Amniotic stem cell (primary cell): ENCODE measurements at places on chromosomes 2 and 18.
A peak's percentile ranks its signal among the peaks of the same experiment; 100 is the strongest.

- no peak for DNase-seq
Measured at GRCh38 chr2:215825707-215826106, 187.6 kb downstream of the MREG start.

- no peak for DNase-seq
Measured at GRCh38 chr2:180690611-180691010, 289.8 kb upstream of the UBE2E3 start.

DNA sequence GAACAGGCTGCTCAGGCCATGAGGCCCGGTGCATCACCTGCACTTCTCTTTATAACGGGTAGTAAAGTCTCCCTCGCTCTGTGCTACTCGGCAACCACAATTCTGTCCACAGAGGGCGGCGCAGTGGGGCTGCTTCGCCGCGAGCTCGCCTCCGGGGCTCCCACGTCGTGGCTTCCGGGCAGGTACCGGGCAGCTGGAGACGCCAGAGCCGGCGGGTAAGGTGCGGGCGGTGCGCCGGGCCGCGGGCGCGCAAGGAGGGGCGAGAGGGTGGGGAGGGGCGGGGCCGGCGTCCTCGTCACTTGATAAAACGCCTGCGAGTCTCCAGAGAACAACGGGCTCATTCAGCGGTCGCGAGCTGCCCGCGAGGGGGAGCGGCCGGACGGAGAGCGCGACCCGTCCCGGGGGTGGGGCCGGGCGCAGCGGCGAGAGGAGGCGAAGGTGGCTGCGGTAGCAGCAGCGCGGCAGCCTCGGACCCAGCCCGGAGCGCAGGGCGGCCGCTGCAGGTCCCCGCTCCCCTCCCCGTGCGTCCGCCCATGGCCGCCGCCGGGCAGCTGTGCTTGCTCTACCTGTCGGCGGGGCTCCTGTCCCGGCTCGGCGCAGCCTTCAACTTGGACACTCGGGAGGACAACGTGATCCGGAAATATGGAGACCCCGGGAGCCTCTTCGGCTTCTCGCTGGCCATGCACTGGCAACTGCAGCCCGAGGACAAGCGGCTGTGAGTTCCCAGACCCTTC is at the start of gene ITGA6:
Gene ITGA6, plus strand, starts transcription at position 331 of the 734 bp plus-strand sequence.
- DNase-seq: peak; percentile 58

DNA sequence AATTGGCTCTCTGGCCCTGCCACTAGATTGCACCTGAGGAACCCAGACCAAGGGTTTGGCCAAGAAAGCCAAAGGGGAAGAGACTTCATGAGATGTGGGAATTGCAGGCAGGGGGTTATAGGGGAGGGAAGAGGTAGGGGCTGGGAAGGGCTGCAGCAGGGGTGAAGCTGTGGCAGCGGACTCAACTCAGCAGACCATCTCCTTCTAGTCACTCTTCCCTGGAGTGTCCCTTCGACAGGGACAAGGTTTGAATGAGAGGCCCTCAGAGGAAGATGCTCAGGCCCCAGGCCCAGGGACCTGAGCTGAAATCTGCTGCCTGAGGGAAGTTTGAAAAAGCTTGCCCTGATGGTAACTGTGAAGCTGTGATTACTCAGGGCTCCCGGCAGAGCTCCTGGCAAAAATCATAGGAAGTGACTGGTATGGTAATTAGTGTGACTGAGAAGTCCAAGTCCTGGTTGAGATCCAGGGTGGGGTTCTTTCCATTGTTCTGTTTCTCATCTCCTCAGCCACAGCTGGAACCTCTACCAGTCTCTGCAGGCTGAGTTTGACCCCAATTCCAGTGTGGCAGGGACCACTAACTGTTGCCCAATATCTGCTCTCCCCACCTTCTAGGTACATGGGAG is 300.9 kb downstream of the CYP26B1 start:
- DNase-seq: no peak

GRCh38 chr18:2180586-2180985 is 390.7 kb downstream of the METTL4 start:
- no peak for DNase-seq

DNA sequence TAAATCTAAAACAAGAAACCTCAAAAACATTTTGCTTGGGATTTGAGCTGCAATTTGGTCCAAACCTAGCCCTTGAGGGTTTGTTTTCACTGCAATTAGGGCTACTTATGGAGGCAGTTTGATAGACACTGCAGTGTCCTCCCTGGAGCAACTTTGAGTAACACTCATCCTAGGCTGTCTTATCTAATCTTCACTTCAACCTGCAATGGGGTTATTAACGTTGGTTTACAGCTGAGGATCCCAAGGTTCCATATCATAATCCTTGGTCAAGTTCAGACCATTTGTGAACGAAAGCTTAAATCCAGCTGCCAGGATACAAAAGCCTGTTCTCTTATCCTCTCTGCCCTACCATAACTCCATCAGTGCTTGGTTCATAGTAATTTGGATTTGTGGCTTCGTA is 2.5 kb downstream of the ANXA4 start:
- no peak for DNase-seq

DNA sequence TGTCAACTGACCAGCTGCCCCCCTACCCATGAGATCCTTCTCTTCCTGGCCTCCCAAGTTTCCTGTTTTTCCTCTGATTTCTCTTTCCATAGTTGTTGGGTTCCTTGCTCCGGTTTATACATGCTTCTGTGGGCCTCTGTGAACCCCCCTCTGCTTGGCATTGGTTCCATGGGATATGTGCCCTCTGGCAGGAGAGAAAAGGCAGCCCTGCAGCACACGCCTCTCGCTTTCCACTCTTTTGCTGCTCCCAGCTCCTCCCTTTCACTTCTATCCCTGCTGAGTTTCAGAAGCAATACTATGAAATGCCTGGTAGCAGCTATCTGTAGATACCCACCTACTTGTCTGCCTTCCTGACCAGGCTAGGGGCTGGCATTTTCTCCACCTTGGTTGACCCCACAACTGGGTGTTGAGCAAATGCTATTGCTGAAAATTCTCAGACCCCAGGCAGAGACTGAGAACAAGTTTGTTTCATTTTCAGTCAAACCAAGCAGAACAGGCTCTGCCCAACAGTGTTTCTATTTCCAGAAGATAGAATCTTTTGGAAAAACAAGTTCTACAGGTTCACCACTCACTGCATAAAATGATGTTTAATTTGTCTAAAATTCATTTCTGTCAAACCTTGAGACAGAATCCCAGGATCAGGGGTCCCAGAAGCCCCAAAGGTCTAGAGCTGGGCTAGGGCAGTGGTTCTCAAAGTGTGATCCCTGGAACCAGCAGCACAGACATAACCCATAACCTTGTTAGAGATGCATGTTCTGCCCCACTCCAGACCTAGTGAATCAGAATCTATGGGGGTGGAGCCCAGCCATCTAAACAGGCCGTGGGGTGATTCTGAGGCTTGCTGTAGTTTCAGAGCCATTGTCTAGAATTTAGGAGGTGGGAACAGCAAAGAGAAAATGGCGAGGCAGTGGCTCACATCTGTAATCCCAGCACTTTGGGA is 13.4 kb downstream of the CAPG start:
- no peak for DNase-seq

- no peak for DNase-seq
Measured at GRCh38 chr2:198452327-198452726, 647.9 kb downstream of the PLCL1 start.

DNA sequence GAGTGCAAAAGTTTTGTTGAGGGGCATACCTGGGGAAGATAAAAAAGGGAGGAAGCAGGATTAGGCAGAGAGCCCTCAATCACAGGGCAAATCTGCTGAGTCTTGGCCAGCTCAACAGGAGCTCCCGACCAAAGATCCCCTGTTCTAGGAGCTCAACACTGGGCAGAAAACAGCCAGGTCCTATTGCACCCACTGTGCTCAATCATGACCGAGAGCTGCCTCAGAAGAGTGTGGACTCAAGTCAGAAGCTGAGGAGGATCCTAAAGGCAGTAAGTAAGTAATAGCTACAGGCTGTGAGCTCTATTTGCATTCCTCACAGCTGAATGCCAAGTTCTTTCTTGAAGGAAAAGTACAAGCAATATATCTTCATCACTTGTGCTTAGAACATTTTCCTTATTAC is 334.4 kb upstream of the NRP2 start:
- no peak for DNase-seq

DNA sequence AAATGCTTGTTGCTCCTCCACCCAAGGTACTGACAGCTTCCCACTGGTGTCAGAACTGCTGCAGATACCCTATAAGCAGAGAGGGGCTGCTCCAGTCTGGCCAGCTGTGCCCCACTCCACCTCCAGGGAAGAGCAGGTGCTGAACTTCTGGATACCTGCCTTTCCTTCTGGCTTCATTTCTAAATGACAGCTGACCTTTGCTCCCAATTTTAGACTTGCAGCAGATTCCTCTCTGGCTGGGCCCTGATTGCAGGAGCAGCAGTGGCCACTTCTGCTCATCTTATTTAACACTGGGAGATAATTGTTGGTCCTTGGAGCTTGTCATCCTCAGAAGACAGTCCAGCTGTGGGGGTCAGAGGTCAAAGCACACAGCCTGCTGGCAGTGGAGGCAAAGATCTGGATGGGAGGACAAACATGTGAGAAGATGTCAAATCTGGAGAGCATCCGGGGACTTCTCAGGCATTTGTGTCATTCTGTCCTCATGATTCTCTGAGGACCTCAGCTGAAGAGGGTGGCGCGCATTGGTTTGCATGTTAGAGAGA is 38.9 kb downstream of the SETBP1 start:
- no peak for DNase-seq

- no peak for DNase-seq
Measured at GRCh38 chr2:6917761-6918421, 679 bp downstream of the RNF144A start.

- DNase-seq: no peak
Measured at GRCh38 chr2:218659988-218660358, 490 bp downstream of the BCS1L start.

GRCh38 chr2:227153758-227154486 is 10.1 kb downstream of the COL4A4 start:
- DNase-seq: no peak

- DNase-seq: no peak
Measured at GRCh38 chr2:31269087-31269486, 35.1 kb downstream of the EHD3 start.

DNA sequence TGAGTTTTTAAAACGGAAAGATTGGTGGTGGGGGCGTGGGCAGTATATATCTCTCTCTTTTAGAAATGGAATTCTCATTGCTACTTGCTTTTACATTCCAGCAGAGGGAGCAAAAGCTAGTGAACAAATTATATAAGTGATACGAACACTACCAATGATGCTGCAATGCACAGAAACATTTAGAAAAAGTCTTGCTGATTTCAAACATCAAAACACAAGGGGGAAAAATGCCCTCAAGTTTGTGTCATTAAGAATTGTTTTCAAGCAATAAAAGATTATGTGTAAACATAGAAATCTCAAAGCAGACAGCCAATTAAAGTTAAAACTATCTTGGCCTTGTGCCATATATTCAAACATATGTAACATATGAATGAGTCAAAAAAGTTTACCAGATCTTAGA is 296.3 kb upstream of the KCNJ3 start:
- DNase-seq: no peak

DNA sequence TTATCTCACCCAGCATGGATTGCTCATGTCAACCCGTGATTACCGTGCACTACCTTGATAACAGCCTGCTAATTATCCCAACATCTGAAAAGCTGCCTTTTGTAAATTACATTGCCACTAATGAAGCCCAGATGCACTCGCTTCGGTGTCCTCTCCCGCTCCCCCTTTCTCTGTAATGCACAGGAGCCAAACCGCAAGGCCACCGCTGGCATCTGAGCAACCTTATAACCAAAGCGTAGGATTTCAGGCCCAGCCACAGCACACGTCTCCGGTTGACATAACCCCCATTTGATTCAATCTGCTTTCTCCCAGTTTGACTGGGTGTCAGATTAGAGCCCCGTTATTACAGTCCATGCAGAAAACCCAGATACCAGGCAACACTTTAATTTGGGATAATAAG is 341.2 kb downstream of the ALK start:
- no peak for DNase-seq

- DNase-seq: no peak
Measured at GRCh38 chr2:239814861-239815601, 210.1 kb downstream of the NDUFA10 start.

DNA sequence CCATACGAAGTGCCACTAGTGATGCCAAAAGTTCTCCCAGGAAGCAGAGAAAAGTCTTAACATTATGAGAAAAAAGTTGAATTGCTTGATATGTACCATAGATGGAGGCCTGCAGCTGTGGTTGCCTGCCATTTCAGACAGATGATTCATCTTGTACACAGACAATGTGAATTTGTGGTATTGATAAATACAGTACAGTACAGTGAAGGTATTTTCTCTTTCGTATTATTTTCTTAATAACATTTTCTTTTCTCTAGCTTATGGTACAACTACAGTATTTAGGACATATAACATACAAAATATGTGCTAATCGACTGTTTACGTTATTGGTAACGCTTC is 33.6 kb upstream of the VWC2L start:
- no peak for DNase-seq

DNA sequence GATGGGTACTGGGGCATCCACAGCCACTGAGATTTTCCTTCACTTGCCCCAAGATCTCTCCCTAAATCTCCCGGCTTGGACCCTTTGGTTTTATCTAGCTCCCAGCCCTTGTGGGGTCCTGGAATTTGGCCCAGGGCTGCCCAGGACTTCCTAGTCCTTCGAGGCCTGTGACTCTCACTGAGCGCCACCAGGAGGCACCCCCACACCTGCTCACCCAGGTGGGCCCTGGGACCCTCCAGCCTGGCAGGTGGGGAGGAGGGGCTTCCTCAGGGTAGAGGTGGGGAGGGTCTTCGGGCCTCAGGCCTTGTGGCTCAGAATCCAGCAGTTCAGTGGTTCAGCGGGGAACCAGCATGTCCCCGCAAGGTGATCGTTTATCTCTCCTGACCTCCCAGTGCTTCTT is 11.9 kb upstream of the PRSS56 start:
- no peak for DNase-seq
